ENCODE measurements at places on chromosomes 1 and 21.

DNA sequence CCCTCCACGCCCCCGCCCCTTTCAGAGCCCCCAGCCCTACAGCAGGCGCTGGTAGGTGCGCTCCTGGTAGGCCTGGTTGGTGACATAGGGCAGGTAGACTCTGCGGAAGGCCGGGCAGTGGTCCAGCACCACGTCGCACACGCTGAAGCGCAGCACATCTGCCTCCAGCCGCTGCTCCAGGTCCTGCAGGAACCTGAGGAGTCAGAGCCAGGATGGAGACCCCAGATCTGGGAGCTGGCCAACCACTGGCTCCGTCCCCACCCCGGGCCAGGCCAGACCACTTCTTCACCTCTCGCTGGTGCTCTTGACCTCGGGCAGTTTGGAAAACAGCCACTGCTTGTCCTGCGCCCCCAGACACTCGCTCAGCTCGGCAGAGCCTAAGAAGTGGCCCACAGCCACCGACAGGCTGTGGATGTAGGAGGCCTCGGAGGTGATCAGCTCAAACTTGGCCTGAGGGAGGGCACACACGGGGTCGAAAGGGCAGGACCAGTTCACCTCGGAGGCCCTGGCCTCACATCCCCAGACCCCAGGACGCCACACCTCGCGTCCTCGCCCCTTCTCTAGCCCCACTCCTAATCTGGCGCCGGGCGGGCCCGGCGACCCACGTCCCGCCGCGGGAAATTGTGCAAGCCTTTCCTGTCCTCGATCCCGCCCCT is 6.4 kb downstream of the ARHGEF19 start:
- DNase-seq: no peak

DNA sequence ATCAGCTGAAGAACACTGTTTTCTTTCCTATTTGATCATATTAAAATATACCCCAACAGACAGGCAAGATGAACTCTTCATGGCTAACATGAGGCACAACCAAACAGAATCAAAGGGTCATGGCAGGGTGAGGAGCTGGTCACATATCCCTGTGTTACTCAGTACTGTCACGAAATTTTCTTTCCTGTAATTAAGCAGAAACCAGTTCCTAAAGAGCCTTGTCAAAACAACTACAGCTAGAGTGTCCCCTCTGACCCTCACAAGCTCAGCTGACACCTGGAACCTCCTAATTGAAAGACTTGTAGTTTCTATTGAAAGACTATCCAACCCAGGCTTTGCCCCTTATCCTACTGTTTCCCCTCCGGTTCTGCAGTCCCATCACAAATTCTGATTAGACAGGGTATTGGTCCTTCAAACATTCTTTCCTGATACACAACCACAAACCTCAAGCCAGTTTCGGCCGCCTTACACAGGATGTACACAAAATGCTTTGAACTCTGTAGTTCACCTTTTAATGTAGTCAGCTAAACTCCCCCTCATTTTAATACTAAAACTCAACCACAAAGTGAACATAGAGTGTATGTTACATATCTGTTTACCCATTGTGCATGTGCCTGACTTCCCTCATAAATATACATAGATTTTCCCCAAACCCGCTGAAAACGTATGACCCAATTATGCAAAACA is 651.9 kb downstream of the MRPL39 start:
- DNase-seq: no peak

DNA sequence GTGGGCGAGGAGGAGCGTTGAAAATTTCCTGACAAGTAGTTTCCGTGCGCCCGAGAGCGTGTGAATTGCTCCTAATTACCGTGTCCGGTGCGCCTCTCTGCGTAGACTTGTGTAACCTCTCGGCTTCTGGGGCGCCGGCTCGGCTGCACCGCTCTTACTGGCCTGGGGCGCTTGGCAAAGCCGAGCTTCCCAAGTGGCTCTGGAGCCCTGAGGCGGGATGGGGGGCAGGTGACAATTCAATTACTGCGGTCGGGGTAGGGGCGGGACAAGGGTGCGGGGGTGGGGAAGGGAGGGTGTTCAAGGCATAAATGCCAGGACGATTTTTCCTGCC is 392 bp upstream of the DMRTA2 start:
- DNase-seq: no peak

DNA sequence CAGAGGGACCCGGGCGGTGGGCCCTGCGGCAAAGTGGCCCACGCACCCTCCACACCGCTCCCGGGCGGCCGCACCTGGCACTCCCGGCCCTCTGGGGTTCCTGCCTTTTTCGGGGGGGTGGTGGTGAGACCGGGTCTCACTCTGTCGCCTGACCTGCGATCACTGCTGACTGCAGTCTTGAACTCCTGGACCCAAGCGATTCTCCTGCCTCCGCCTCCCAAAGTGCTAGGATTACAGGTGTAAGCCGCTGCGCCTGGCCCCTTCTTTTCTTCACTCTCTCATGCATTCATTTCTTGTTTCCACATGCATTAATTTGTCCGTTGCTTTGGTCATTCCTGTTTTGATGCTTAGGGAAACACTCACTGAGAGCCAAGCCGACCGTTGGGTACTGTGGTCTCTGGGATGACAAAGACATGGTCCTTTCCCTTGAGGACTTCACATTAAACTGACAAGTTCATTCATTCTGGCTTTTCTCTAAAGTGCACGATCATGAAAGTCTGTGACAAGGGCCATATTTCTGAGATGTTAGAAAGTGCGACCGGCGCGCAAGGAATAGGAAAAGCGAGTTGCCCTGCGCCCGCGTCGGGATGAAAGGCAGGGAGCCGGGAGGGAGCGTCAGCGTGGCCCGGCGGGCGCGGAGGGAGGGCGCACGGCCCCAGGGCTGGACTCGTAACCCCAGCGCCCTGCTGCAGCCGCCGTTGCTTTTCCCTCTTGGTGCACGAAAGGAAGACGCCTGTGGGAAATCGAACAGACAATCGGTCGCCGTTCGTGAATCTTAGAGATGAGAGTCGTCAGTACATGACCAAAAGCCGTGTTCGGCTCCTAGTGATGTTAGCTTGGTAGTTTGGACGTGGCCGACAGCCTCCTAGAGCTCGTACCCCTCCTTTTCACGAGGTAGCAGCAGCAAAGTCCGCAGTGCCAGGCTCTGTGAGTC is 1.0 kb upstream of the MCOLN2 start:
- peak; percentile 0 for DNase-seq

GRCh38 chr1:232558954-232559353 is 71.0 kb downstream of the SIPA1L2 start:
- no peak for DNase-seq

- no peak for DNase-seq
Observed at GRCh38 chr1:76140227-76140626, 65.7 kb downstream of the ST6GALNAC3 start.

- DNase-seq: peak; percentile 70
Observed at GRCh38 chr21:43767984-43768867, 7.9 kb downstream of the CSTB start.

GRCh38 chr1:38740487-38740886 is 119.1 kb downstream of the RRAGC start:
- no peak for DNase-seq

GRCh38 chr1:21574466-21575151 is 65.4 kb downstream of the ALPL start:
- DNase-seq: peak; percentile 46

DNA sequence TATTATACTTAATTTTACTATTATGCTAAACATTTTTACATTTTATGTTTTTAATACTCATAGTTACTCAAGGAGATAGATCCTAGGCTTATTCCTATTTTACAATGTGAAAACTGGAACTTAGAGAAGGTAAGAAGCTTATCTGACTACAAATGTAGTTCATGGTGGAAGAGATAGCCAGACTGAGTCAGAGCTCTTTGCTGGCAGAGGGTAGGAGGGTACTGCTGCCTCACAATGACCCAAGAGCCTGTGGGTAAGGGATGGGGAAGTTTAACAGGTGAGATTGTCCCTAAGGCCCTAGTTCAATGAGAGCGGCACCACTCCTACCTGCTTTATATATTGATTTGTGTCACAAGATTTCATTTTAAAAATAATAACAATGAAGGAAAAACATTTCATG is 34.1 kb upstream of the NEK7 start:
- no peak for DNase-seq
